Stimulated activated CD4-positive, alpha-beta T cell treated with anti-CD3 and anti-CD28 coated beads, Interleukin-4, amount 100 ng/mL, for 1 hour (primary cell): ENCODE measurements at places on chromosomes 12 and 14.

- DNase-seq: no peak
Observed at GRCh38 chr12:100820314-100820713, 25.7 kb downstream of the ANO4 start.

DNA sequence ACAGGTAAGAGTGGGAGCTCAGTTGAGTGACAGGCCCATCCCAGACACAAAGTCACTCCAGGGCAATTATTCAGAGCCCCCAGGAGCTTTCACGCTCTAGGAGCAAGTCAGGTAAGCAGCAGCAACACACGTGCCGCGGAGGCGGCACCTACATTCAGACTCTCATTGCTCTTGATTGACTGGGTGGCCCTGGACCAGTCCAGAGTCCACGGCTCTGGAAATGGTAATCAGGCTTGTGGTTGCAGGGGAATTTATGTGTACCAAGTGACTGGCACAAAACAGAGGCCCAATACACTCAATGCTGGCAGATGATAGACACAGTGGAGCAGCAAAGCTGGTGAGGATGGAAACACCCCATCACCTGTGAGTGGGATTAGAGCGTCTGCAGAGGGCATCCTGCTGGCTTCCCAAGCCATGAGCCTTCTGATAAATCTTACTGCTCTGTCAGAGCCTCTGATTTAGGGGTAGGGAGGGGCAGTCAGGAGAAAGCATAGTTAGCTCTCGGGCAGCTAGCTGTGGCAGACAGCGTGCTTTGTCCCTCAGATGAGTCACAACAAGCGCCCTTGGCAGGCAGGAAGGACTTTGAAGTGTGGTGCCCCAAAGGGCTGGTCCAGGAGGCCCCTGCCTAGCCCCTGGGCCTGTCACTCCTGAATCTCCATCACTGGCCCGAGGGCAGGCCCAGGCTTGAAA, 344.7 kb downstream of the CACNA1C start:
- no peak for DNase-seq

- DNase-seq: no peak
Observed at GRCh38 chr12:61043838-61044237, 1216.4 kb upstream of the USP15 start.

GRCh38 chr12:68521848-68522502, 88.7 kb upstream of the RAP1B start:
- DNase-seq: no peak

DNA sequence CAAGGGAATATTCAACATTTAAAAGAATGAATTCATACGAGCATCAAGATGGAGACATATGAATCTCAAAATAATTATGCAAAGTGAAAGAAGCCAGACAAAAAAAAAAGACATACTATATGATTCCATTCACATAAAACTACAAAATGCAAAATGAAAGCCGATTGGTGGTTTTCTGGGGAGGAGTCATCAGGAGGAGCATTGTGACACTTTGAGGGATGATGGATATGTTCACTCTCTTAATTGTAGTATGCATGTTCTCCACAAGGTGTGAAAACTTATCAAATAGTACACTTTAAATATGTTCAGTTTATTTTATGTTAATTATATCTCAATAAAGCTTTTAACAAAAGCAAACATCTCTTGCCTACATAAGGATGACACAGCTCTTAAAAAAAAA, 13.5 kb downstream of the OLR1 start:
- DNase-seq: no peak

- DNase-seq: no peak
Observed at GRCh38 chr14:92362781-92363235, 39.8 kb downstream of the SLC24A4 start.

DNA sequence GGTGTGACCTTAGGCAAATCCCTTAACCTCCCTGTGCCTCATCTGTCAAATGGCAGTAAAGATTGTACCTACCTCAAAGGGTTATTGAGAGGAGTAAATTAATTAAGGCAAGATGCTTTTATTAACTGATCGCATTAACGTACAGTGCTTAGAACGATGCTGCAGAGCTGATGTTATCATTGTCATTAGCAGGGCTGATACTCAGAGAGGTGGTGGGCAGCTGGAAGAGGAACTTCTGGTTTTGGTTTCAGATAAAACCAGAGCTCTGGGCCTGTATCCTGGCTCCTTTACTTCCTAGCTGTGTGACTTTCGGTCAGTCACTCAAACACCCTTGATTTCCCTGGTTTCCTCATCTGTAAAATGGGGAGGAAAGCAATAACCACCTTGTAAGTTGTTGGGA, 55.1 kb downstream of the CALM1 start:
- DNase-seq: no peak

DNA sequence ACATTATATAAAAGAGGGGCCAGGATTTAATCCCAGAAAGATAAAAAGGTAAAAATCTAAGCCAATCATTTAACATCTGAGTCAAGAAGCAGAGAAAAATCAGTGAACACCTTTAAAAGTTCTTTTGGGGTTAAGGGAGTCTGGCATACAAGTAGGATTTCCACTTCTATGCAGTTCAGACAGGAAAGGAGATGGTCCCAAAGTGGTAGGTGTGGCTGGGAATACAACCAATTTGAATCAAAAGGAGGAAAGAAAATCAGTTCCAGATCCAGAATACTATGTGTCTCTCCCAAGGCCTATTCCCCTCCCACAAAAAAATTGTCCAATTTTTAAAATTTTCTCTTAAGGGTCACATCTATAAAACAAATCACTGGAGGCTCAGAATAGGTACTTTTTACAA, 167.4 kb downstream of the PHLDA1 start:
- DNase-seq: no peak

DNA sequence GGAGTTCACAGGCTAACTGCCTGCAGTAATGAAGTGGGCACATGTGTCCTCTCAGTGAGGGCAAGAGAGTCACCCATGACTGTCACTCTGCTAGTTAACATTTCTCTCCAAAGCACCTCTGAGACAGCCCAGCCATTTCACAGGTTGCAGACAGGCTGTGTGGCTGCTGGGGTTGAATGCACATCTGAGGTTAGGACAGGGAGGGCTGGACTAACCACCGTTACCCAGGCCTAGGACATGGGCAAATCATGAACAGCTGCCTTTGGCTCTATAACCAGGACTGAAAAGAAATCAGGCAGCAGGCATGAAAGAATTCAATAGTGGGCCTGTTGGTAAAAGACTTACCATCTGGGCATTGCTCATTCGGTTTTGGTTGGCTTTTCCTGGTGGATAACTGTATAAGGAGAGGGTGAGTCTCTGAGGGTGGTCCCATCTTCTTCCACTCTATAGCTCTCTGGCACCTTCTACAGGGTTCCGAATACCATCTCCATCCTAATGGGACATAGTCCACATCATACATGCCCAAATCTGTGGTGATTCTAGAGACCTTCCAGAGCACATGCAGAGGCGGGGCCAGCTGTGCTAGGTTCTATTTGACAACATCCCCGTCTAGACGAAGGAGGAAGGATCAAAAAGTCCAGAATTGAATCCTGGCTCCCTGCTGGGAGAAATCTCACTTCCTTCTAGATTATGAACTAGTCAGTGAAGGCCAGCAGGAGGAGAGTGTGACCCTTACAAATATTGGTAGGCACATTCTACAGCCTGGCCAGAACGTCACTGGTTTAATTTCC, 10.8 kb downstream of the CRACR2A start:
- DNase-seq: no peak

GRCh38 chr12:16020031-16020430, 108.9 kb downstream of the DERA start:
- DNase-seq: no peak

- no peak for DNase-seq
Observed at GRCh38 chr12:113464852-113465719, 6.6 kb downstream of the LHX5 start.

- DNase-seq: no peak
Observed at GRCh38 chr12:61487728-61488127, 772.5 kb upstream of the USP15 start.

DNA sequence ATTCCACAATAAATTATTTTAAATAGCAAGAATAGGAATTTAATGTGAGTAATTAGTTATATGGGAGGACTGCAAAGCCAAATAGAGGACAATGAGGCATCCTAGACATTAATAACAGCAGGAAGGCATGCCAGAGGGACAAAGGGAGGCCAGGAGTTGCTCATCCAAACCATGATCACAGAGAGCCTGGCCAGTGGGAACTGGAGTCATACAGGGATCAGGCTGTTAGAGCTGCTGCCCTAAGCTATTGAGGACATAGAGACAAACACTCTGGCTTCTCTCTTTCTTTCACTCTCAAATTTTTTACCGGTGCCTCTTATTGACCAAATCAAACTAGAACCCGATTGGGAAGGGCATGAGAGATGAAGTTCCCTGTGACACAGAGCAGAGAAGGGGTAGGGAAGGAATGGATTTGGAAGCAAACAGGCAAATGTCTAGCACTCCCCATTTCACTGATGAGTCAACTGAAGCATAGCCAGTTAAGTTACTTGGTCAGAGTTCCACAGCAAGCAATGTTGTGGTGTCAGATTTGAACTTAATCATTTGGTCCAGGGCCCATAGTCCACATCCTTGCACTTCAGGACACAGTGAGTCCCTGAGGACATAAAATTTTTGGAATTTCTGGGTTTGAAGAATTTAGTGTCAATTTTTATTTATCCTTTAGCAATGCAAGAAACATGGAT, 17.9 kb upstream of the CFAP54 start:
- no peak for DNase-seq

GRCh38 chr12:49877066-49877465, 26.6 kb downstream of the FAIM2 start:
- DNase-seq: no peak

GRCh38 chr12:101498252-101498651, 23.1 kb downstream of the SPIC start:
- no peak for DNase-seq

DNA sequence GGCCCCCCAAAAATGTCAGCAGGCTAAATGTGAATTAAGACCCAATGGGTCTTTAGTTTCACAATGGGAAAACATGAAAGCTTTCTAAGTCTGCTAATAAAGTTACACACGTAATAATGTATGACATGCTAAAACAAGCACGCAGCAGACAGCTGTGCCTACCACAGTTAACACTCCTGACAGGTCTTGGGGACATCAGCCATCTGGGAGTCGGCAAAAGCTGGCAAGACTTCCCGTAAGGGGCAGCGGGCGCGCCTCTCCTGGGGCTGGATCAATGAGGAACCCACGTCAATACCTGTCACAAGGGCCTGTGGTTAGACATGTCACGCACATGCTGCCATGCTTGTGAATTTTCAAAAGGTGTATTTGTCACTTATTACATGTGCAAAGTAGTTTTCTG, 45.0 kb downstream of the ACTN1 start:
- no peak for DNase-seq

DNA sequence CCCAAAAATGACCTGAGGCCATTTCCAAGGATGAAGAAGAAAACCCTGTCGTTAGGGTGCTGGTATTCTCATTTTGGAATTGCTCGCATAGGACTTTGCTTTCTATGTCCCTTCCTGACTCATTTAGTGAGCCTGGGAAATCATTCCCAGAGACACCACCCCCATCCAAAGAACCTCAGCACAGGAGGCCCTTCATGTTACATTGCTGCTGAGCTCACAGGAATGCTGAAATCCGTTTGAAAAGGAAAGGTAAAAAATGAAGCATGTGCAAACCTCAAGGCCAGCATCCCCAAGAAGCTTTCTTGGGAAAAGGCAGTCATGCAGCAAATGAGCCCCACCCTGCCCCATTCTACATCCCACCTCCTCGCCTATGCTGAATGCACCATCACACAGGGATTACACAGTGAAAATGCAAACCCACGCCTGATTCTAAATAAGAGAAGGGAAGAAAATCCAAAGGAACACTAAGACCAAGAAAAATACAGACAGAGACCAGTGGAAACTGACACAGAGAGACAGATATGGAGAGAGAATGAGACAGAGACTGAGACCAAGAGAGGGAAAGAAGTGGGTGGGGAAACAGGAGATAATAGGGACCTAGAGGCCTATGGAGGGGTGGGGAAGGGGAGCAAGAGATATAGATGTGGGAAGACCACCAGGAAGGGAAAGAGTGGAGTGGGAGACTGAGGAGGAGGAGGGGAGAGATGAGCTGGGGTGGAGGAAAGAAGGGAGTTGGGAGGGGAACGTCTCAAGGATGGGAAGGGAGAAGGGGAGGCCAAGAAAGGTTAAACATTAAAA, 33.5 kb downstream of the NIN start:
- no peak for DNase-seq

DNA sequence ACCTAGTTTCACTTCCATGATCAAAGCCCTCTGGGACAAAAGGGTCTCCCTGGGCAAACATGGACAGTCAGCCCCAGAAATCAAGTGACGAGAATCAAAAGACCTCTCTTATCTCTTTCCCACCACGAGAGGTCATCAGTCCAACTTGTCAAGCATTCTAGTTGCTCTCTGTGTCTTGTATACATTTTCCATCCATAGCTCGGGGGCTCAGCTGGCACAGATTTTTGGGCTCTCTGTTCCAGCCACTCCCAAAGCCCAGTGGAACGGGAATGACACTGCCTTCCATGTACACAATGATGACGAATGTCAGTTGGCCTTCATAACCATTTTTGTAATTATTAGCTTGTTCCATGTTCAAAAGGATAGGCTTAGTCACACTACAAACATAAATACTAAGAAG, 29.7 kb downstream of the NOS1 start:
- DNase-seq: no peak

GRCh38 chr12:12715459-12716150, 1.6 kb upstream of the CDKN1B start:
- DNase-seq: peak; percentile 46

DNA sequence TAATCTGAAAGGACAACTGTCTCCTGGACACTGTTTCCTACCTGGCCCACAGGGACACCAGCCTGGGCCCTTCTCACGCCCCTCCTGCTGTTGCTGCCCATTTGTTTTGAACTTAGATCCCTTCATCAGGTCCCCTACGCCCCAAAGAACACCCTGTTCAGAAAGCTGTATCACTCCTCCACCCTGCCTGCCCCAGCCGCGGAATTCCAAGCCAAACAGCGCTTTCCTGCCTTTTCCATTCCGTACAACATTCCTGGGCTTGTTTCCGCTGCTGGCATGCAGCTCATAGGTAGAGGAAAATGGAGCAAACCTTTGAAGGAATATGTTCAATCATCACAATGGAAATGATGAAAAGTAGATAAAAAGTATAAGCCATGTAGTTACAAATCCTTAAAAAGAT, 12.8 kb upstream of the GSG1 start:
- DNase-seq: no peak

DNA sequence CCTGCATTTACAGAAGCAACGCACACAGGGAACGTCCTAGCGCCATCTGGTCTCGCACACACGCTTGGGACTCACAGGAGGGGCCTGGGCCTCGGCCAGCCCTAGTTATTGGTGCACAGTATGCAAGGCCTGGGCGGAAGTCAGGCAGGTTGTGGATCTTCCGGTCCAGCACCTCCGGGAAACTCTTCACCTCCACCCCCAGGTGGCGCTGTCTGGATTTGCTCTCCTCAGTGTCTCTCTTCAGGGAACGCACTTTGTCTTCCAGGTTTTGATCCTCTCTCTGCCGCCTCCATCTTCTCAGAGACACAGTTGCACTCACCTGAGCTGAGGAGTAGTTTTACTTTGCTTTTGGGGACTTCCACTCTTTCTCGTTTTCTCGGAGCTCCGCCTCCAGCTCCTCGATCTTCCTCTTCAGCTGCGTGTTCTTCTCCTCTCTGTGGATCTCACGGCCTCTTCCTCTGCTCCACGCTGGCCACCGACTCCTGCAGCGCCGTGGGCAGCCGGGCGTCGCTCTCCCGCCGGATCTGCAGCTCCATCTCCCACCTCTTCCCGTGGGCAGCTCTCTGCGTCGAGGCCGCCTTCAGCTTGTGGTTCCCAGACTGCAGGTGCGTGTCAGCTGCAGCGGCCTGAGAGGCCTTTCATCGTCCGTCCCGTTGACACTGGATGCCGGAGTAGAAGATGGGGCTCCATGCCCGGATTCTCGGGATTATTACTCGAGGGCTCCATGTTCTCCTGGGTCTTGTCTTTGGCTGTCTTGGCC, 933.8 kb downstream of the TMEM121 start:
- peak; percentile 70 for DNase-seq
